ENCODE measurements at places on chromosomes 2 and 18. TPM values are rescaled to one million over a fixed set of nuclear protein-coding genes. Genes with fewer than 3 reads are reported as not detected.

- DNase-seq: no peak
Measured at GRCh38 chr2:120732506-120733237, 3.0 kb upstream of the GLI2 start.

GRCh38 chr2:208042041-208042440 lies 16.7 kb upstream of the PLEKHM3 start:
- no peak for DNase-seq

The OR6B2 gene
- total RNA-seq: not detected

The IGFBP5 gene
- total RNA-seq: 60.9 TPM

DNA sequence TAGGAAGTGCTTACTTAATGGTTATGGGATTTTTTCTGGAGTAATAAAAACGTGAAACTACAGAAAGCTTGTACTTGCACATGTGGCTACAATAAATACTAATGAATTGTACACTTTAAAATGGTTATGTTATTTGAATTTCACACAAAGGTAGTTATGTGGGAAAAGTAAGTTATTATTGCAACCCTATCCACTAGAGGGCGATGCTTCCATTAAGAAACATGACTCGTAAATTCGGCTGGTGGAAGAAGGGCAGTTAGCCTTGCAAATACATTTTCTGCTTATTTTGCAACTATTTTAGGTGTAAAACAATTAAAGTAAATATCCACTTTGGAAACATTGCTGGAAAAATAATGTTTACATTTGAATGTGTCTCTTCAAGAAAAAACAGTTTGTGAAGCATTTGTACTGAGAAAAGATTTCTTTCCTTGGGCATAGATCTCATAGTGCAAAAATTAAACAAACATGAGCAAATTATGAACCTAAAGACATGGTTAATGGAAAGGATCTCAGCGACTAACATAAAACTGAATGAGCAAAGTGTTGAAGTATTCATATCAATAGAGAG lies 68.1 kb upstream of the CSRNP3 start:
- DNase-seq: peak; percentile 38

DNA sequence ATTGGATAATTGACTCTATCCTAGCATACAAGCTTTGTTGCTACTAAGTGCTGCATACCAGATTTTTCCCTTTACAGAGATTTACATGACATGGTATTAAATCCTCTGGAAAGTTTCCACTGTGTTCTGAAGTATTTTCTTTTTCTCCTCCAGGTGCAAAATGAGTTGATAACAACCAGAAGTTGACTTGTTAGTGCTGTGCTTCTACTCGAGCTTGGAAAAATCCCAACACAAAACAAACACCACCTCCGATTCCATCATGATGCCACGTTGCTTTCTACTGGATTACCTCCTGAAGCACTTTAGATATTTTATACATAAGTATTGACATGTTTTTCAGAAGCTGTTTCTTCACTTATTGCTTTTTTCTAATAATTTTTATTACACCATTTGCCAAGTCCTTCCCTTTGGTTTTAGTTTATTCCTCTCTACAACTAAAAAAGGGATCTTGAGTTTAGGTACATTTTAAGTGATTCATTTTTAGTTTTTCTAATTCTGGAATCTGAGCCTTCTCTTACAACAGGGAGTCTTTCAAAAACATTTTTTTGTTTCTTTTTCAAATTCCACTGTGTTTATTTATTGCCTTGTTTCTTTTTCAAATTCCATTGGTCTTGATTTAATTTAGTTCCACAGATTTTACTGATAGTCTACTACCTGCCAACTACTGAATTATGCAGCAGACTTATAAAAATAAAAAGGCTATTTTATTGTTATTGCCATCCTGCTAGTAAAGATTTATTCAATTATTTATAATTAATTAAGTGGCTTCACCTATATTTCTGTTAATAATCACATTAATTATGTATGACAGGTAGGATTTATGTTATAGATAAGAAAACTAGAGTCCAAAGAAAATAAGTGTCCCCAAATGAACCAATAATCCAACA lies 143.4 kb downstream of the PPP1R1C start:
- no peak for DNase-seq

The VIT gene
- 3.4 TPM for total RNA-seq

DNA sequence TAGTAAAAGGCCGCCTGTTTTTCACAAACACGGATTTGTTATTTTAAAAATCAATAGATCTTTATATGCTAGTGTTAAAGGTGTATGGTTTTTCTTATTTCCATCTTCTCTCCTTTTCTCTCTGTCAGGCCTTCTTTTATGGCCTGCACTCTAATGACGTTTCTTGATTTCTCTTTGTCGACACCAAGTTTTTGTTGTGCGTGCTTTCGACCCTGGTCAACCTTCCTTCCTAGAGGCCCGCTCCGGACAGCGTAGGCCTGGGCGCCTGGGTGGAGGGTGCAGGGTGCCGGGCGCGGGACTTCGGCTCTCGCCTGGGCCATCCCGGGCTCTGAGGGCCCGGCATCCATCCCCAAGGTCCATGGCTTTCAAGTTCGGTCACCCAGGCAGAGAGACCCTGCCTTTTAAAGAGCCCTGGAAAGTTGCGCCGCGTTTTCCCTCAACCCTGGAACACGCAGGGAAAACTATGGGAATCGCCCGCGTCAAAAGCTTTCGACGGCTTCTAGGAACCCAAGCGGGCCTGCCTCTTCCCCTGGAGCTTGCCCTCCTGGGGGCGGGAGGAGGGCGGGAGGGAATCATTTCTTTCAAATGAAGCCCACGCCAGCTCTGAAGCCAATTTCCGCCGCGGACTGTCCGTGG lies 4.1 kb upstream of the SATB2 start:
- no peak for DNase-seq

The IL36A gene
- total RNA-seq: not detected

DNA sequence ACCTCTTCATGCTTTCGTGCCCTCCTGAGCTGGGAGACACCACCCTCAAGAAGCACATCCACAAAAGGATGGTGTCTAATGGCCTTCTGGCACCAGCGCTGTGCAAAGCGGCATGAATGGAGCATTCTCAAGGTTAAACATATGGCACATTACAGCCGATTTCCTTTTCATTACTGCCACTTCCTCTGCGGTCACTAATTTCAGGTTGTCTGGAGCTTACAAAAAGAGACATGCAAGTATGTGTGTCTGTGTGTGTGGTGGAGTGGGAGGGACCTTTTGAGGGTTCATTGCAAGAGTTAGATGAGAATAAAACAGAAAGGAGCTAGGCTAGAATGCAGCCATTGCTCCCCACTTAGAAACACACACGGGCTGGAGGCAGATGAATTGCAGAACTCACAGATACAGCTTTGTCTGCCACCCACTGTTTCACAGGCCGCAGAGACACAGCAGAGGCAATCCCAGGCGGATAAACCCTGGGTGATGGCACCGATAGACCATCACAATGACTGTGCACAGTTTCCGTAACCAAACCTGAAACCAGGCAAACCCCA lies 76.0 kb downstream of the TGIF1 start:
- peak; percentile 72 for DNase-seq

The ABCG8 gene
- total RNA-seq: 0.27 TPM

GRCh38 chr18:49227441-49228165 lies 232.8 kb downstream of the DYM start:
- no peak for DNase-seq

DNA sequence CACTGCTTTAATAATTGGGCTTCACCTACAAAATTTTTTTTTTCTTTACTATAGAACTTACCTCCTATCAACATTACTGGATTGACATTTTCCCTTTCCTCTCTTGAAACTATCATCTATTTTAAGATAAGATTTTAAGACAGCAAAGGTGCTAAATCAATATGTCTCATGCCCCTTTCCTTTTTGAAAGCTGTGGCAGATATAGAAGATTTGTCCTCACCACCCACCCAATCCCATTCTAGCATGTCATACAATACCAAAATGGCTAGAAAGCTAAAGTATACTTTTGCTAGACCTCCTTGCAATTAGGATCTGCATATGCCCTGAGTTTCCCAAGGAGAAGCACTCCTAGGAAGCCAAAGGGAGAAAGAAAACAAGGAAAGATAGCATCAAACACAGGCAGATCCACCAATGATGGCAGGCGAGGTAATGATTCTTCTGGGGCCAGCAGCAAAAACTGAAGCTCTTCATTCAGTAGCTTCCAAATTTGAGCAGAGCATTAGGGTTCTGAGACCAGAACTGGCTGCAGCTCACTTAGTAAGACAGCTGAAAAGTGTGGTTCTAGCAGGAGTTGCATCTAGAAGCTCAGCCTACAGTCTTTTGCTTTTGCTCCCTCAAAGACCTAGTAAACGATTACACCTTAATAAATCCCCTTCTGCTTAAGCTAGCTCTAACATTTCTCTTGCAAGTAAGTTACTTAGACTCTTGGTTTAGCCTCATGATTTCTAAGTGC lies 242.1 kb downstream of the ZEB2 start:
- no peak for DNase-seq

- no peak for DNase-seq
Measured at GRCh38 chr2:7943446-7943845, 738.4 kb upstream of the ID2 start.

- DNase-seq: no peak
Measured at GRCh38 chr18:48749768-48750167, 201.0 kb downstream of the SMAD7 start.

GRCh38 chr2:186724736-186725135 lies 30.9 kb downstream of the FAM171B start:
- DNase-seq: no peak

DNA sequence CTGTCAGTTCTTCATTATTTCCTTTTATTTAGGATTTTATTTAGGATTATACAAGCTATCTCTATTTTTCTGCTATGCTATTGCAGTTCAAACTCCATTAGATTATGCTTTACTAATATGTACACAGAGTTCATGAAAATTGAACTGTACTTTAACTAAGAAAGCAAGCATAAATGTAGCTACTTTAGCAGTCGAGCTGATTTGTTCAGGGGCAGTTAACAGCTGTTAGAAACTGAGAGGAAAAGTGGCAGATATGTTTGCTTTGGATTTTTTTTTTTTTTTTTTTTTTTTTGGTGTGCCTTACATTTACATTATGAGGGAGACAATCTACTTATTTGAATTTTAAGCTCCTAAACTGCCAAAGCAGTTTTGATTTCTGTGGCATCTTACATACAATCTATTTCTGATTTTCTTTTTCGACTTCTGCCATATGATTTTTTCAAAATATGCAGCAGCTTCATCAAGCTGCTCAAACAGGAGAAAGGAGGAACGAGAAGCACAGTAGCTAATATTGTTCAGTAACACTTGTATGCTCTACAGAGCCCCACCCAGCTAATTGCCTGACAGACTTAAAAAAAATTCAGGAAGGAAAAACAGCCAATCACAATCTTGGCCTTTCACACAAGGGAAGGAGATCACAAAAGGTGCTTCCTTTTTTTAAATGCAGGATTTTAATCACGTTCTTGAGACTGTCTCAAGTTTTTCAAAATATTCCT lies 233.4 kb upstream of the SIX3 start:
- DNase-seq: no peak

DNA sequence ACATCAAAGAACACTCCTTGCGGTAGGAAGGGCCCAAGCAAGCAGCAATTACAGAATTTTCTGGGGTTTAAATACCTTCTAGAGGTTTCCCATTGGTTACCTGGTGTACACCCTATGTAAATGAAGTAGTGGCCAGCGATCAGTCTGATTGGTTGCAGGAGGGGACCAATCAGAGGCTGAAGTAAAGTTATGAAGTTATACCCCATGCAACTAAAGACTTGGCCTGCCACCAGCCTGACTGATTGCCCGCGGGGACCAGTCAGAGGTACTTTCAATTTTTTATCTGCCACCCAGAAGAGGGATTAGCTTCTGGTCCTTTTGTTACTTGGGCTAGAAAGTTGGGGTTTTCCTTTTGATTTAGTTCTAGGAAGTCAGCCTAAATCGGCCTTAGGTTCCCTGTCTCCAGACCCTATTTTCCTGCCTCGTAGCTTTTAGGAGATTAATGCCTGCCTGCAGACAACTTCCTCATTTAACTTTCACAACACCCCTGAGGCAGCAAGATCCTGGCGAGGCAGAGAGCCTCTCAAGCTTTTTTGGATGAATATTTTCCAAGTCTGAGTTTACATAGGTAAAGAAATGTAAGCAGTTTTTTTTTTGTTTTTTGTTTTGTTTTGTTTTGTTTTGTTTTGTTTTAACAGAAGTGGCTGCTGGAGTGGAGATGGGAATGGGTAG lies 1.5 kb upstream of the DGUOK start:
- DNase-seq: no peak

DNA sequence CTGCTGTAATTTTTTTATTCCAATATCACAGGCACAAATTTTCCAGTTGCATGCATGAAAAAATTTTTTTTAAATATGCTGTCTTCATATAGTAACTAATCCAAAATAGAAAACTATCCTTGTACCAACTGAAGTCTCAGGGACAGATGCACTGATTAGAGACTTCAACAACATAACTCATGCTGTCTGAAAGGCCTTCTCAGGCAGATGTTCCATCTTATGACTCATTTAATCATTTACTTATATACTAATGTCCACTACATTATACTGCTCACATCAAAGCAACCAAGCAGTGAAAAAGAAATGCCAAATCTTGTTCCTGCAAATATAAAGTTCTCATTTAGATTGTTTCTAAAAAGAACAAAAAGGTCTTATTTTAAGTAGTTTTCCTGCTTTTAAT lies 53.1 kb downstream of the OLA1 start:
- no peak for DNase-seq

DNA sequence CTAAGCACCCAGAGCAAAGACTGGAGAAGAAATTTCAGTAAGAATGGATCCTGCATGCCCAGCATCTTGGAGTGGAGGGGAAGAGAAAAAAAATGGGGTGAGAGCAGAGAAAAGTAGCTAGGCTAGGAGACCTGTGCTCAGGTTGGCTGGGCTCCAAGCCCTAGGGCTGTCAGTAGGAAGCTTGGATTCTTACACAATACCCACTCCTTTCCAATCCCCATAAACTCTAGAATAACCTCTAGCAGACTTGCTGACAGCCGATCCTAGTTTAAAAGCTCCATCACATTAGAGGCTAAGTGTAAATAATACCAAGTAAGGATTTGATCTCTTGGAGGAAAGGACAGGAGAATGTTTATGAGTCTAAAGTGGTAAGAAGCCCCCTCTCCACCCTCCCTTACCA lies 46.2 kb upstream of the NABP1 start:
- no peak for DNase-seq

DNA sequence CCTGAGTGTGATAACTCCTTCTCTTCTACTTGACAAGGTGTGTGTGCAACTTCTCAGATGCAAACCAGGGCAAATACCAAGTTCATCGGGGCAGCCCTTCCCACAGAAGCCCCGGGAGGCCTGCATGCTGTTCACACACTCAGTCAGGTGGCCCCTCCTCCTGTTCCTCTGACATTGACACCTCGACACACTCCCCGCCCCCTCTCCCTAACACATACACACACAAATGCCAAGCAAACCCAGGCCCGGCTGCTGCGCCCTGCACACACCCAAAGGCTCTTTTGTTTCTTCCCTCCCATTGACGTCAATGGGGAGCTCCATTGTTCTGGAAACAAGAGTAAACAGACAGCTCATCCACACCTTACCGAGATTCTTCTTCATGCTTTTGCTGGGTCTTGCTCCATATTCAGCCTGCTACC lies 1.7 kb upstream of the PER2 start:
- no peak for DNase-seq

The MTCL1 gene
- total RNA-seq: 26.7 TPM

The IL18R1 gene
- total RNA-seq: 0.09 TPM

The CSRNP3 gene
- 98.3 TPM for total RNA-seq

The RFX8 gene
- 0.36 TPM for total RNA-seq

Measured in cerebellum (tissue), 4 donors.